NCI-H2029 (cell line): ENCODE measurements at places on chromosomes 12 and 14.

DNA sequence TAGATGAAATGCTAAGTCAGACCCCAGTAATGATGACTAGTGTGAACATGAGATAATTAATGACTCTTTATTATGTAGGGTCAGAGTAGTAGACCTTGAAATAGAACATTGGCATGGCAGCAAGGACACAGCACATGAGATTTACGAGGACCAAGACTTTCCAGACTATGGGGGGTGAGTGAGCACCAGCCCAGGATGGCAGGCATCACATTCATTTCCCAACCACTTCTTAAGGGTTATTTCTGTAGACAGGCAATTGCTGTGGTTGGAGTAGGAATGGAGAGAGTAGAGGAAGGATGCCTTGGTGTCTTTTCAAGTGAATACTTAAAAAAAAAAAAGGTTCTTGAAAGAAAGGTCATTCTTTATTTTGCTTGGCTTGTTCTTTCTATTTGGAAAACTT lies 189.4 kb upstream of the DYRK2 start:
- no peak for DNase-seq

GRCh38 chr14:94673781-94674231 lies 61.6 kb downstream of the SERPINA3 start:
- DNase-seq = no peak

GRCh38 chr12:117470804-117471203 lies 109.4 kb upstream of the NOS1 start:
- DNase-seq = no peak

- DNase-seq = no peak
Measured at GRCh38 chr12:25725470-25725869, 172.4 kb upstream of the LMNTD1 start.

DNA sequence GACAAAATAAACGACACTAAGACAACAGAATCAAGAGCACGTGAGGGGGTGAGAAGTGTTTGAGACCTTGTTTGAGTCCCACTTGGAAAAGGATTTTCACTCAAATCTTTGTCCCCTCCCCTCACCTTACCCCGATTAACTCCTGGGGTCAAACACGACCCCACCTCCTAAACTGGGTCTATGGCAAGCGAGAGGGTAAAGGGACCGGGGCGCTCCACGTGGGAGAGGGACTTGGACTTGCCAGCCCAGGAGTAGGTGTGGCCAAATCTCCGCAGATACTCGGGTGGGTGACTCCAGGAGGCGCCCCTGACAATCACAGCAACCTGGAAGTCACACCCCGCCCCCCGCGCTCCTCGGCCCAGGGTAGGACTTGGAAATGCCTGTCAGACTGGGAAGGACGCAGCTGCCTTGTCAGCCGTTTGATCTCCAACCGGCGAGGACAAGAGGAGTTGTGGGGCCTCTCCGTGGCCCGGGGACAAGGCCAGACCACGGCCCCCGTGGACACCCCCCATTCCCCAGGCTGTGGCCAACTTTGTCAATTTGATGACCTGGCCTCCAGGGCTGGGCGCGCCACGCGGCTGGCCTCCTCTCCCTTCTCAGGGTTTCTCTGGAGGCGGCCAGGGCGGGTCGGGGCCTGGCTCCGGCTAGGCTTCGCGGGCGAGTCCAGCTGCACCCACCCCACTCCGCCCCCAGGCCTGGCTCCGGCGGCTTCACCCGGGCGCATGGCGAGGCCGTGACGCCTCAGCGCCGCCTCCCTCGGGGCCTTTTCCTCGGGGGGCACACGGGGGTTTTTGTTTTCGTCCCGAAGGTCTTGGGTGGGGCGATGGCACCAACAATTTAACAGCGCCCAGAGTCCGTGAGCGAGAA lies 1.1 kb upstream of the BCL11B start:
- peak; percentile 17 for DNase-seq

- DNase-seq = no peak
Measured at GRCh38 chr14:36880276-36880675, 218.6 kb downstream of the PAX9 start.

DNA sequence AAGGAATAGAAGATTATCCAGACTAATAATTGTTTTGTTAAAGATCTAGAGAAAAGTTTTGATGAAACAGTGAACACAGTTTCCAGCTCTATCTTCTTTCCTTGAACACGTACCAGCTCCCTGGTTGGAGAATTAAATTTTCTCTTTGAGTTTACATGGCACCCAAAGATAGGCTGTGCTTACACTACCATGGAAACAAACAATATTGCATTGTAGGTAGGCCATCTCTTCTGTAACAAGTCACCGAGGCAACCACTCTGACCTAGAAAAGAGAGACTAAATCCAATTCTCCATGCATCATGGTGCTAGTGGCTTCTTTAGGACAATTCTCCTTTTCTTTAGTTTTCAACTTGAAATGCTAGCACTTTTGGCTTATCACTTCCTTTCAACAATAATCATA lies 9.9 kb downstream of the BMAL2 start:
- no peak for DNase-seq

- peak; percentile 60 for DNase-seq
Measured at GRCh38 chr12:102883204-102883799, 33.7 kb downstream of the PAH start.

- no peak for DNase-seq
Measured at GRCh38 chr14:100442498-100443490, 119.7 kb downstream of the SLC25A47 start.

GRCh38 chr14:73142216-73142615 lies 5.9 kb downstream of the PSEN1 start:
- DNase-seq = no peak

DNA sequence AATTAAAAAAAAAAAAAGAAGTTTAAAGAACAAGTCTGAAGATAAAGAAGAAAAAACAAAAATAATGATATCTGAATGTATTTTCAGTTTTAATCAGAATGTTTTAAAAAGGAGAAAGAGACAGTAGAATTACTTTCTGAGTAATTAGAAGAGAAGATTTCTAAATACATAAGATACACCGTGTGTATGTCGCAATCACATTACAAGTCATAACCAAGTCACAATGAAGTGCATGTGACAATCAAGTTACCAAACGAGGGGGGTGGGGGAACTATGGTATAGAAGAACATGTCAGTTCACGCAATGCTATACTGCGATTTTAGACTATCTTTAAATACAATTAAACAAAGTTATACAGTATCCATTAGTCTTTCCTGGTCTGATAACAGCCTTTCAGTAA lies 1464.1 kb upstream of the FLRT2 start:
- no peak for DNase-seq

- no peak for DNase-seq
Measured at GRCh38 chr14:72554994-72555608, 338.8 kb downstream of the DPF3 start.

GRCh38 chr14:54665946-54666345 lies 99.0 kb downstream of the SAMD4A start:
- DNase-seq = no peak

GRCh38 chr14:76491172-76491930 lies 115.4 kb downstream of the ESRRB start:
- no peak for DNase-seq

DNA sequence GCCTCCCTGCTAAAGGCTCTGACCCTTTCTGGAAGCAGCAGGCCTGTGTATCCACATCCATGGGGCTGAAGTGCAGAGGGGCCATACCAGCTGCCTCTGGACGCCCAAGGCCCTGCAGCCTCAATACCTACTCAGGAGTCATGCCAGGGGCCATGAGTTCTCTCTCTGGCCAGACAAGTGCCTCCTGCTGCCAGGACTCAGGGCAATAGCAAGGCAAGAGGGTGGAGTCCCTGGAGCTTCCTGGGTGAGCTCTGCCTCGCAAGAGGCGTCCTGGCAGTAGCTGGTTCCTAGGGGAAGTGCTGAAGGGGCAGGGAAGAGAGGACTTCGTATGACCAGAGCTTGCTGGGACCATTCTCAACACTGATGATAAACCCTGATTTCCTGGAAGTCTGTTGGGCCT lies 10.9 kb upstream of the ENDOU start:
- no peak for DNase-seq

GRCh38 chr12:17954788-17955187 lies 135.2 kb downstream of the RERGL start:
- no peak for DNase-seq

- no peak for DNase-seq
Measured at GRCh38 chr12:95499772-95500171, 25.8 kb downstream of the METAP2 start.

DNA sequence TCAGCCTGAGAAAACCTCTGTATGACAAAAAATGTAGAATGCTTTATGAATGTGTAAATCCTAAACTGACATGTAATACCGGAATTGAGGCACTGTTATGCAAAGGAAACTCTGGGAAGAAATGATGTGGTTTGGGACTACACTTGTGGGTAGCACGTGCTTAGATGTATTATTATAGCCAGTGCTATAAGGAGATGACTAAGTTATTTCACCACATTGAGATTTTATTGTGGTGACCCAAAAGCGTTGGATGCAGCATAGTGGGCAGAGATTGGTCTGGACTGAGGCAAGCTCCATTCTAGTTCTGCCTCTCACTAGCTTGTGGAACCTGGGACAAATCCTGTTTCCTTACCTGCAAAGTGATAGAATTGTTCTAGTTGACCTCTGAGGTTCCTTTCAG lies 172.2 kb downstream of the SNAPC1 start:
- DNase-seq = no peak

GRCh38 chr14:25086081-25086480 lies 36.1 kb upstream of the STXBP6 start:
- DNase-seq = no peak

DNA sequence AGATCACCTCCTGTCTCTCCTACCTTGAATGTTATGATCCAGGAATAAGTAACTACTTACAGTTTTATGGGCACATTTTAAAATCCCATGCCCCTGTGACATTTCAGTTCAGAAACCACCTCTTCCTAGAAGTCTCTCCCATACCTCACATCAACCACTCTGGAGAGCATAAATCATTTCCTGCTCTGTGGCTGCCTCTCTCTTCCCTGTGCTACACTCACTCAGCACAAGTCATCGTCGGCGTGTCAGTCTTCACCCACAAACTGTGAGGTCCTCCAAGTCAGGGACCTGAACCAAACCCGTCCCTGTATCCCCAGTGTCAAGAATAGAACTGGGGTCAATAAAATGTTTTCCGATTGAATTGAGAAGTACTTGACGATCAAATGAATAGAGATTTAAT lies 863.3 kb downstream of the BCL11B start:
- no peak for DNase-seq

GRCh38 chr12:107459641-107460040 lies 226.0 kb upstream of the PWP1 start:
- DNase-seq = no peak

GRCh38 chr14:56515739-56516138 lies 63.9 kb upstream of the TMEM260 start:
- DNase-seq = no peak

DNA sequence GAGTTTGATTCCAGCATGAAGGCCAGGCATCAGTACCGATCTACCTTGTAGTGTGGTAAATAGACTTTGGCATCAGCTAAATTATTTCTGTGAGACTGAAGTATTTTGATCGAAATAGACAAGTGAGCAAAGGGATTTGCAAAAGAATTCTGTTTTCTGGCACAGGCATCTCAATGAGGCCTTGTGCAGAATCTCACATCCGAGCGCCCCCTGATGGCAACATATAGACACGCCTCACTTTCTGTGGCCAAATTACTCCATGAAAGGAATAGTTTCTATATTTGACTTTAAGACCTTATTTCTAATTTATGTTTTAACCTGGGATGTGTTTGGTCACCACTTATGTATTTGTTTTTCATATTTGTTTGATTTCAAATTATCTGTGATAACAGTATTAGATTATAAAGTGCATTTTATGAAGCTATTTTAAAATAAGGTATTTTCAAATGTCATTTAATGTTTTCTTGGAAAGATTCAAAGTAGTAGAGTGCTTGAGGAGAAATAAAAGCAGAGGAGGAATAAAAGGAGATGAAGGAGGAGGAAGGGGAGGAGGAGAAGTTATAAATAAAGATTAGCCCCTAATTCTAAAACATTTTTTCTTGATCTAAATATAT lies 731.9 kb downstream of the NRXN3 start:
- no peak for DNase-seq

- DNase-seq = no peak
Measured at GRCh38 chr14:37051153-37051552, 121.3 kb downstream of the SLC25A21 start.

GRCh38 chr14:55430024-55430690 lies 10.3 kb downstream of the TBPL2 start:
- peak; percentile 89 for DNase-seq

DNA sequence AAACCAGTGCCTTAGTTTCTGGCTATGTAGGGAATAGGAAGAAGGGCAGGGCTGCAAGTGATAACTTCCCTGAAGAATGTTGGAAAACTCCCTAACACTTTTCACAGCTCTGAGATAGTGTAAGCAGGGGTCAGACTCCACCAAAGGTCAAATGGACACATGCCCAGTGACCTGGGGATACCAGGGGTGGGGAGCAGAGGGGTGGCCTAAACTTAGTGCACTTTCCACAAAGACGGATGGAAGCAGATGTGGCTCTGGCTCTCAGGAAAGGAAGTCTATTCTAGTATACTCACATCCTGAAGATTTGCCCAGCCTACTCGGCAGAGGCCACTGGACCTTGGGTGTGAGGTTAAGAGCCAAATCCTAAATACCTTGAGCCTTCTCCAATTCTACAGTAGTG lies 285.8 kb downstream of the NUAK1 start:
- DNase-seq = no peak

GRCh38 chr12:49982246-49983087 lies 9.7 kb downstream of the AQP6 start:
- no peak for DNase-seq

GRCh38 chr12:89824822-89825221 lies 116.2 kb upstream of the ATP2B1 start:
- DNase-seq = no peak

DNA sequence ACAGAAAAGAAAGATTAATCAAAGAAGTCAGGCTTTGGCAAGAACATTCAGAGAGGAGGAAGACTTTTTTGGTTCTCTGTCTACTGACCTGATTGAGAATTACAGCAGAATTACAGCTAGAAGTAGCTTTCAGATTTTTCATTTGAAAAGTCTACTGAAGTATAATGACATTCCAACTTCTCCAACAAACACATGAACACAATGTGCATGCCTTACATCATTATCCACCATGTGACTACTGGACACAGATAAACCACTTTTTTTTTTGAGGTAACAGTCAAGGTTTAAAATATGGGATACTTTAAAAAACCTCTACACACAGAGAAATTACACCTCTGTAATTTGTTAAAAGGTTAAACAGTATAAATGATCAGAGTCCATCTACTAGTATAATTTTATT lies 12.3 kb downstream of the BTBD7 start:
- no peak for DNase-seq

DNA sequence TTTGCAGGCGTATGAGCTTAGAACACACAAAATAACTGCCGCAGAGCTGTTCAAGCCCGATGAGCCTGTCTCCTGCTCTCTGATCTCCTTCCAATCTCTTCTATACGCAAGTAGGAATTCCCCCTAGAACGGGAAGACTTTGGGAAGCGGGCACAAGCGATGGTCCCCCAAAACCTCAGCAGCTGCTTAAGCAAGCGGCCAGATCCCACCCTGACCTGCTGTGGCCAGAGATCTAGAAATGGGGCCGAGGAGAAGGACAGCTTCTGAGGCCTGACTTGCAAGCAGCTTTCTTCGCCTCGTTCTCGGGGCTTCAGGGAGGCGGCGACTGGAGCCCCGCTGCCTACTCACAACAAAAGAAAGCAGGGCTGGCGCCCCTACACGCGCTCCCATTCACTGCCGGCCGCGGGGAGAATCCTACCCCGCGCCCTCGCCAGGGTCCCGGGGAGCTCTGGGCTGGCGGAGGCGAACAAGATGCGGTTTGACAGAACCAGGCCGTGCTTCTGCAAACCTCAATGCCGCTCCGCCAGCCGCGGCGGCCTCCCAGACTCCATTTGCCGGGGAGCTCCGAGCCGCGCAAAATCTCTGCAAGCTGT lies 922 bp downstream of the TBX5 start:
- DNase-seq = no peak
